ENCODE measurements at places on chromosomes 11 and 22.

GRCh38 chr11:61281581-61282250, 13.4 kb downstream of the VWCE start:
- DNase-seq = no peak

DNA sequence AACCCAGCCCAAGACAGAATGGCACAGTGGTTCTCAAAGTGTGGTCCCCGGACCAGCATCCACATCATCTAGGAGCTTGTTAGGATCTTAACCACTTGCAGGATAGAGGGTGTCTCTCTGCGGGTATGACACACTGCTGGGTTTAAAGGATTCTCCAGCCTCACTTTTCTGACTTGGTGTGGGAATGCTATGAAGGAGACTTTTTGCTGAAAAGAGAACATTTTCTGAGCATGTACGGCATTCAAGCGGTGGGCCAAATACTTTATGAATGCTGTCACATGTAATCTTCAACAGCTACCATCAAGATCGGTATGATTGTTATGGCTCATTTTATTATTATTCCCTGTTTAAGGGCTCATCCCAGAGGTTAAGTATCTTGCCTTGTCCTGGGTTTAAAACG, 1.8 kb upstream of the CD82 start:
- no peak for DNase-seq

DNA sequence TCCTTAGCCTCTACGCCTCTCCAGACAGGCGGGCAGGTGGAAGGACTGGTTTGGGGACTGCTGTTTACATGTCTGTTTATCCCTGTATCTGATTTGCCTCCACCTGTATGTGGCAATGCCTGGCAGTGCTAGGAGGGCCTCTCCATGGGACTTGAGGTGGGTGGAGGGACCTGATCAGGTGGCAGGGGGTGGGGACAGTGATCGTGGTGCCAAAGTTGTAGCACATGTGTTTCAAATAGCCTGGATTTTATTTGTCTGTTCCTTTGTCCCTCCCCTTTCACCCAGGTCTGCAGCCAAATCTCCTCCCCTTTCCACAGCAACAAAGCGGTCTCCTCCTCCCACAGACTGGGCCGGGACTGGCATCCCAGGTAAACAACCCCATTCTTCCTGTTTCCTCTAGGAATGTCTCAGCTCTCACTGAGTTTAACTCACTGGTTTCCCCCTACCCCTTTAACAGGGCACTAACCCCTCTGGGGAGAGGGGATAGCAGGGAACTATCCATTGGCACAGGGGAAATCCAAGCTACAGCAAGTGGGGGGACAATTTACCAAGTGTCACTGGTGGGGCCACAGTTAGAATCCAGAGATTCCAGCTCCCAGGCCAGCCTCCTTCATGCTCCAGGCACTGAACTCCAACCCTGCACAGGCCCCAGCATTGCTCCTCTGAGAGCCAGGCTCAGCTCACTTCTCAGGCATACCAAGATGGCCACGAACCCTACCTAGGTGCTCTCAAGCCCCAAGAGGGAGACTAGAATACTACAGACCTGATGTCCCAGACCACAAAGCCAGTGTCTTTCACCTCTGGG, 22.9 kb upstream of the TLCD5 start:
- DNase-seq = no peak

- DNase-seq = no peak
Measured at GRCh38 chr11:102810950-102811660, 13.1 kb upstream of the MMP1 start.

DNA sequence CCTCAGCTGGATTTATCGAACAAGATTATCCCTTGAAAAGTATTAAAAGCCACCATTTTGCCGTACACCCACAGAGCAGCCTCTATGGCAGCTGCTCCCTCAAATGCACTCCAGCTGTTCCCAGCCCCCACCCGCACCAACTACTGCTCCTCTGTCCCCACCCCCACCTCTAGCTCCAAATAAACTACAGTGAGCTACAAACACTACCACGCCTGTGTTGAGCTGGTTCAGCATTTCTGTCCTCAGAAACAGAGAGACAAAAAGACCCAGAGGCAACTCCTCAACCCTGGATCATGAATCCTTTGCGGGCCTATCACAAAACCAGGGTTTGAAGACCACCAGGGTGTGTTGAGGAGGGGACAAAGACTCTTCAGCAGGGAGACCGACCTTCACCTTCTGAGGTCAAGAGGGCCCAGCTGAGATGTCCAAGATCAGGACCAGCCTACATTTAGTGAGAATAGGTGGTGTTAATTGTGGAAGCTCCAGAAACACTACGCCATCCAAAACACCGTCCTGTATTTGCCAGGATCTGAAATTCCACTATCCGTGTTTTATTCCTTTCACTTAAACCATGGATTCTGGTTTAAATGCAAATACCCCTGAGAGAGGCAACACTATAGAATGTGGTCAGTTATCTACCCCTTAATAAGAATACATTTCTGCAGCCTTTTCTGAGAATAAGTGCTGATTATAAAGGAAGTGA, 195.9 kb downstream of the DSCAML1 start:
- DNase-seq = no peak

- no peak for DNase-seq
Measured at GRCh38 chr22:43448048-43448447, 36.2 kb downstream of the MPPED1 start.

DNA sequence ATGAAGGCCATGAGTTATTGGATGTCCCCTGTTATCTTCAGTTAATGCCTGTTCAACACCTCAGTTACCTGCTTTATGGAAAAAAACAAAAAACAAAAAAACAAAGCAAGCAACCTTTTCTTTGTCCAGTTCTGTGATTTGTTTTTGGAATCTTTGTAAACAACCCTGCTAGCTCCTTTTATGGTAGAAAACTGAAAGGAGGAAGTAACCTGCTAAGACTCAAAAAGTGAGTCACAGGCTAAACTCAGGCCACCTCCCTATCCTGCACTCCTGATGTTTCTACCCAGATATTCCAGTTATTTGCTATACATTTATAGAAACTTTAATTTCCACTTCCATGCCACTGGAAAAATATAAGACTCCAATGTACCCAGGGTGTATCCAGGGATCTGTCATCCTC, 20.6 kb upstream of the TLCD5 start:
- no peak for DNase-seq

DNA sequence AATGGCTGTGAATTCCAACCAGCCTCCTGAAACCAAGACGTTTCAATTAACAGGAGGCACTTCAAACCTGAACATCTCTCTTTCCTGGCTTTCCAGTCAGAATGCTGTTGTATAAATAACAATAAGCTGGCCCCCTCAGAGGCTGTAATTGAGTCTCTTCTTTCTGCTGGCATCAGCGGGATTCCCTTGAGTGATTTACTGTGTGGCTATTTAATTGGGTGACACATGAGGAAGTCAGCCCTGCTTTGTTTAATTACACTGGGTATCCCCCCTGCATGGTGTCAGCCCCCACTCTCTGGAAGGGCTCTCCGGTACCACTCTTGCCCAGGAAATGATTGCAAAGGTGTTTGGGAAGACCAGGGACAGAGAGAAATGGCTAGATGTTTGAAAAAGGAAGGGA, 101.6 kb downstream of the NTM start:
- no peak for DNase-seq

- no peak for DNase-seq
Measured at GRCh38 chr22:46148336-46148735, 2.0 kb upstream of the PPARA start.

DNA sequence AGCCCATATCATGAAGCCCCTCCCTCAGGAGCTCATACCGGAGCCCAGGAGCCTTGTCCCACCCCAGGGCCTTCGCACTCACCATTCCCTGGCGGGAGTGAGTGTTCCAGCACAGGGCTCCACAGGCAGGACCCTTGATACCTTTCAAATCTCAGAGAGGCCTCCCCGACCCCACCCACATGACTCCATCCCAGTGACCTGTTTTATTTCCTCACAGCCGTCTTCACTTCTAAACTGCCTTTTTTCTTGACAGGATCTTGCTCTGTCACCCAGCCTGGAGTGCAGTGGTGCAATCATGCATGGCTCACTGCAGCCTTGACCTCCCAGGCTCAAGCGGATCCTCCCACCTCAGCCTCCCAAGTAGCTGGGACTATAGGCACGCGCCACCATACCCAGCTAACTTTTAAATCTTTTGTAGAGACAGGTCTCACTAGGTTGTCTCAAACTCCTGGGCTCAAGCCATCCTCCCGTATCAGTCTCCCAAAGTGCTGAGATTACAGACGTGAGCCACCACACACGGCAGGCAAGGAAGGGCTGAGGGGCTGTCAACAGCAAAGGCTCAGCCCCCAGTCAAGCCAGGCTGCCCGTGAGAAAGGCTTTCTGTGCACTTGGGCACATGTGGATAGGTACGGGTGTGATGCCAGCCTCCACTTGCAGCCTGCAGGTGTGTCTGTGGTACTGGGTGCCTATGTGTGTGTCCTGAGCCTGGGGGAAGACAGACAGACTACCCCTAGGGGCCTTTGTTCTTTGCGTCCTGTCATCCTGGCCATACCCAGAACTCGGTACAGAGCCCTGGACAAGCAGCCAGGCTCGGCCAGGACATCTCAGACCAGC, 9.3 kb downstream of the RPL3 start:
- DNase-seq = no peak

DNA sequence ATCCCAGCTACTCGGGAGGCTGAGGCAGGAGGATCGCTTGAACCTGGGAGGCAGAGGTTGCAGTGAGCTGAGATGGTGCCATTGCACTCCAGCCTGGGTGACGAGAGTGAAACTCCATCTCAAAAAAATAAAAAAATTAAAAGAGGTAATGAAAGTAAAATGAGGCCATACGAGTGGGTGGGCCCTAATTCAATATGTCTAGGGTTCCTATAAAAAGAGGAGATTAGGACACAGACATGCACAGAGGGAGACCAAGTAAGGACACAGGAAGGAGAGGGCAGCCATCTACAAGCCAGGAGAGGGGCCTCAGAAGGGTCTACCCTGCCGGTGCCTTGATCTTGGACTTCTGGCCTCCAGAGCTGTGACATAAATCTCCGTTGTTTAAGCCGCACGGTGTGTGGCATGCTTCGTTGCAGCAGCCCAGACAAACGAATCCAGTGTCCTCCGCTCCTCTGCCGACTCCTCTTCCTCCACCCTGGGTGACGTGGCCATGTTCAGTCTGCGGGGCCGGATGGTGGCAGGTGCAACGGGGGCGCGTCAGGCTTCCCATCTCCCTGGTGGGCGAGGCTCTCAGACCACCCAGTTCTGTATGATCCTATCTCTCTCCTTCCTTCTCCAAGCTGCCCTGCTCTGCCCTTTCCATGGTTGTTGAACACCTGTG, 51.6 kb upstream of the PARVG start:
- DNase-seq = no peak

DNA sequence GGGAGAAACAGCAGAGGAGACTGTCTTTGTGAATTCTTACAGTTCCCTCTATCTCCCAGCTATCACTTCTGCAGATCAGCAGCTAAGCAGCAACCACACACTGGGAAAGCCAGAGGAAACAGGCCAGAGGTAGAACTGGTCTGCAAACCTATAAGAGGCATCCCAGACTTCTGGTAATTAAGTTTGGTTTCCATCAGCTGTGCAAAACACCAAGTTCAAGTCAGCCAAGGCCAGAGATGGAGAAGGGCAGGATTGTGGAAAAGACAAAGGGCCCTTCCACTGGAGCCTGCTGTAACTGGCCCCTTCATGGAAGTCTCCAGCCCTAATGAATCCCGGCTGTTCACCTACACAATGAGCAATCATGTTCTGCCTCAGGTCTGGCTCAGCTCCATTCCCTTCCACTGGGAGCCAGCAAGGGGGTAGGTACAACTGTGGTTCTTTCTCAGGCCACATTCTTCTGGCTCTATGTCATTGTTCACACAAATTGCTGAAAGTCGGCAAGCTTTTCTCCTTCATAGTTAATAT, 4.6 kb upstream of the PAMR1 start:
- DNase-seq = no peak

DNA sequence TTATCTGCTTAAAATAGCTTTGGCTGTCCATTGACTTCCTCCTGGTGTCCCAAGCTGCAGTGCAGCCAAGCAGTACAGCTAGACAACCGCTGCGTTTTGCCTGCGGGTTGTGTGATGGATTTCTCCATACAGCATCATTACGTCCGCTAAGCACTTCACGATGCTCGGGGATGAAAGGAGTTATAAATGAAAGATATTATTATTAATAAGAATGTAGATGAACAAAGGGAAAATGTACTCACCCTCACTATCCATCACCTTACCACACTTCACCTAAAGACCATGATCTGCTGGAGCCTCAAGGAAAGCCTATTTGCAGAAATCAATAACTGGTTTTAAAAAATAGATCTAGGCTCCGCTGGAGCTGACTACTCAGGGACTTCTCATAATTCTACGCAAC, 509.1 kb downstream of the OPCML start:
- no peak for DNase-seq

DNA sequence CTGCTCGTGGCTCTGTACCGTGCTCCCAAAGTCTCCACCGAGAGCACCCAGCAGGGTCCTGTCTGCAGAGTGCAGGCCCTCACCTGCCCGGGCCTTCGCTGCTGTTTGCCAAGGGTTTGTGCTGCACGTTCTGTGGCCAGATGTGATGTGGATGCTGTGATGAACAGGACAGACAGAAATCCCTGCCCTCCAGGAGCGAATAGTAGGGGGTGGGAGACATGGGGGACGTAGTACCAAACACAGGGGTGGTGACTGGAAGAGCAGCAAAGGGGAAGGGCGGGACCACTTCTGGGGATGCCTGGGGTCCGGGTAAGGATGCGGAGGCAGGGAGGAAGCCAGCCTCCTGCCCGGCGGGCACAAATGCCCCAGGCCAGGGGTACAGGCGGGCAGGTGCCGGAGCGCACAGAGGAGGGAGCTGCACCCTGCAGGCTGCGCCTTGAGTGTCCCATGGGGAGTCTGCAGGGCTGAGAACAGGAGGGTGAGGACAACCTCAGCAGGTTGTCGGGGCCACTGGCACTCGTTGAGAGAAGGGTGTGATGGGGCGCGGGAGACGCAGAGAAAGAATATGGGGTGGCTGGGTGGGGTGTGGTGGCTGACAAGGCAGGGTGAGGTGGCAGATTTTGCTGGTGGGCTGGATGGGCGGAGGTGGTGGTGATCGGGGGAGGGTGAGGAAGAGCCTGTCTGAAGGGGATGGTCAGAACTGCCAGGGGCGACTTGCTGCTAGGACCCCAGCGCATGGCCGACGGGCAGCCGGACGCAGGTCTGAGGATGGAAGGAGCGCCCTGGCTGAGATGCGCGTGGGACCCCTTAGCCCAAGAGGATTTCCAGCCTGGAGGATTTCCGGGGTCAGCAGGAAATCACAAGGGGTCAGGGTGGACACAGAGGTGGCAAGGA, 16.3 kb upstream of the CTSD start:
- no peak for DNase-seq

GRCh38 chr11:20364341-20364792, 853 bp downstream of the HTATIP2 start:
- DNase-seq = no peak

- DNase-seq = no peak
Measured at GRCh38 chr22:49935561-49935960, 17.1 kb downstream of the CRELD2 start.
